NCI-H748 treated with DMSO at 0.1 percent for 48 hours (cell line): ENCODE measurements at places on chromosomes 6 and 20.

DNA sequence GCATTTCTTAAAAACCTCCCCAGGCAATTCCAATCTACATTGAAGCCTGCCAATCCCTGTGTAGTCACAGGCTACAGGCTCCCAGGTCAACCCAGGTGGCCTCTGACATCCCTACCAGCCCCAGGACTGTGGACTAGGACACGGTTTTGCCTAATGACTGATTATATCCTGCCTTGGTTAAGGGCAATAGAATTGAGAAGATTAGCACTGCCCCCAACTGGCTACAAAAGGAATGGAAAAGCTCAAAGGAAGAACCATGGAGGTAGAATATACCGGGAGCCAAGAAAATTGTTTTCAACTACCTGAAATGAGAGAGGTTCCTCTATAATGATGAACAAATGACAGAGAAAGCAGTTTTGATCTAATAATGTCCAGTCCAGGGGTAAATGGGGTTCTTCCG is 421.1 kb upstream of the AGPAT4 start:
- no peak for DNase-seq

DNA sequence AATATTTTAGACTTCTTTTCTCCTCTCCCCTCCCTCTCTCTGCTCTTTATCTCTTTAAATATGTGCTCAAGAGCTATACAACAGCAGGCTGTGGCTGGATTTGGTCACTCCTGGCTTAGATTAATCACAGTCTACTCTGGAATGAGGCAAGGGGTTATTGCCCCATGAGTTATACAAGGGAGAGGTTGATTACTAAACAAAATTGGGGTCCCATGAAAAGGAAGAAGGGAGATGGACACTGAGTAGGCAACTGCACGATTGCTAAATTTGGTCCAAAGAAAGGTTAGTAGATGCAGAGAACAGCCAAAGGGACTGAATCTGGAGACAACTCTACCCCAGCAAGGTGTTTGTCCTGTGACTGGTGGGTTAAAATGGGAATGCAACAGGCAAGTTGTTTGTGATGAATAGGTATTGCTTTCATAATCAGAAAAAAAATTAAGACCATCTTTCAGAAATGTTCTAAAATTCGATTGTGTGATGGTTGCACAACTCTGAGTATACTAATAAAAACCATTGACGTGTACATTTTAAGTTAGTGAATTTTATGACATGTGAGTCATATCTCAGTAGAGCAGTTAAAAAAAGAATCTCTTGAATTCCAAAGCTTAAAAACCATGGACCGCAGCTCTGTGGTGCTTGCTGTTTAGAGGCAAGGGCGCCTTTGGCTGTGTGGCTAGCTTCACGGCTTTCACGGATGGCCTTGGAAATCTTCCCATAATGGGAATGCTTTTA is 57.1 kb downstream of the KIZ start:
- DNase-seq = no peak

DNA sequence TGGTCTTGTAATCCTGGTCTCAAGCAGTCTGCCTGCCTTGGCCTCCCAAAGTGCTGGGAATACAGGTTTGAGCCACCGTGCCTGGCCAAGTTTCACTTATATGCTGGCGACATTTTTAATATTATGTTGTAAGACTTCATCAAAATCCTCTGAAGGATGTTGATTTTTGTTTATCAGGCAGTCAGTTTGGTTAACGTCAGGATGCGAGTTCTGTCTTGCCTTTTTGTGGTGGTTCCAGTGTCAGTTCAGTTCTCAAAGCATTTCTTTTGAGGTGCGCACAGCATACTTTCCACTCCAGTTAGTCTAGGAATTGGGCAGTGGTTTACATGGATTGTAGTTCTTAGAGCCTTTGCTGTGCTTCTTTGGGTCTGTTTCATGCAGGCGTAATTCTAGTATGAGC is 24.9 kb downstream of the SCAF8 start:
- no peak for DNase-seq

GRCh38 chr20:19510611-19511010 is 247.4 kb upstream of the RIN2 start:
- no peak for DNase-seq

DNA sequence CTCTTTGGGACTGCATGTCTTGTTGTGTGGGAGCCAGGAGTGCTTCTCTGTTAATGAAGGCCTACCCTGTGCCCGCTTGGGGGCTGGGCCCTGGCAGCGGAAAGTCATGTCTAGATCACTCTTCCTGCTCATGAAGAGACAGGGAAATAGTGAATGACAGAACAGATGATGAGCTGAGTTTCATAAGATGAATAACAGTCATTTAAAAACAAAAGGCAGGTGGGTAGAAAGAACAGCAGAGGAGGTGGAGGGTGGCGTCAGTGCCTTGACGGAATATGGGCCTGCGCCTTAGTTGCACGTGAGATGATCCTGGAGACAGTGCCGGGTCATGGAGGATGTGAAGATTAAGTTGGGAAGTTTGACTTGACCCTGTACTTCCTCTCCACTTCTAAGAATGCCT is 85.5 kb downstream of the ARID1B start:
- DNase-seq = no peak

DNA sequence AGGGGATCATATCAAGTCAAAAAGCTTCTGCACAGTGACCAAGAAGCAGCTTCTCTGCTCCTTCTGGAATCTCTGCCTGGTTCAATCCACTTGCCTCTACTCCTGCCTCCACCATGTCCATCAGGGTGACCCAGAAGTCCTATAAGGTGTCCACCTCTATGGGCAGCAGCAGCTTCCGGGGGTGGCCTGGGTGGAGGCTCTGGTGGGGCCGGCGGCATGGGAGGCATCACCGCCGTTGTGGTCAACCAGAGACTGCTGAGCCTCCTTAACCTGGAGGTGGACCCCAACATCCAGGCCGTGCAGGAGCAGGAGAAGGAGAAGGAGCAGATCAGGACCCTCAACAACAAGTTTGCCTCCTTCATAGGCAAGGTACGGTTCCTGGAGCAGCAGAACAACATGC is 159.3 kb downstream of the PRKN start:
- DNase-seq = no peak

- no peak for DNase-seq
Measured at GRCh38 chr6:79081663-79082062, 3.6 kb upstream of the PHIP start.

- peak; percentile 18 for DNase-seq
Measured at GRCh38 chr6:5084781-5085647, at the start of gene PPP1R3G. TSS of gene PPP1R3G (plus strand) at chr6:5085341. CDS start at chr6:5085486, 145 bp downstream.

- no peak for DNase-seq
Measured at GRCh38 chr20:62413025-62413570, 6.0 kb upstream of the CABLES2 start.

DNA sequence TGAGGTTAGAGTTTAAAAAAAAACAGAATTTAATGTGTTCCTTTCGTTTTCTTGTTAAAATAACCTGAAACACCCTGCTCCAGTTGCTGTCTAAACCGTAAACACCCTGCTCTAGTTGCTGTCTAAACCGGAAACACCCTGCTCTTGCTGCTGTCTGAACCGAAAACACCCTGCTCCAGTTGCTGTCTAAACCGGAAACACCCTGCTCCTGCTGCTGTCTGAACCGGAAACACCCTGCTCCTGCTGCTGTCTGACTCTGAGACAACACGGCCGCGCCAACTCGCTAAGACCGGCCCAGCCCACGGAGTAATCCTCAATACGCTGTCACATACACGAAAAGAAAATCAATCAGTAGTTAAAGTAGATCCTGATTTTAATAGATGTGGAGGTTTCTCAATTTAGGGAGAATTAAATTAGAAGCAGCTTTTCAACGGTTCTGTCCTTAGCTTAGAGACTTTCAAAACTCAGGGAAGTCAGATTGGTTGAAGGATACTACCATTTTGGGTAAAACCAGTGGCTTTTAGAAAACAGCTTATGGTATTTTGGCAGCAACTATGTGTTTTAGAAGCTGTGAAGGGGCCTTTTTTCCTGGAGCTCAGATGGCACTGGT is 98.3 kb downstream of the RAMACL start:
- no peak for DNase-seq

- no peak for DNase-seq
Measured at GRCh38 chr20:44041001-44041400, 126.3 kb downstream of the TOX2 start.

GRCh38 chr6:87518453-87518852 is 45.7 kb downstream of the SLC35A1 start:
- DNase-seq = no peak

- no peak for DNase-seq
Measured at GRCh38 chr6:6277413-6277812, 43.0 kb downstream of the F13A1 start.

- no peak for DNase-seq
Measured at GRCh38 chr6:69162811-69163210, 527.7 kb downstream of the ADGRB3 start.

- no peak for DNase-seq
Measured at GRCh38 chr20:59647271-59647670, 42.9 kb downstream of the PHACTR3 start.

DNA sequence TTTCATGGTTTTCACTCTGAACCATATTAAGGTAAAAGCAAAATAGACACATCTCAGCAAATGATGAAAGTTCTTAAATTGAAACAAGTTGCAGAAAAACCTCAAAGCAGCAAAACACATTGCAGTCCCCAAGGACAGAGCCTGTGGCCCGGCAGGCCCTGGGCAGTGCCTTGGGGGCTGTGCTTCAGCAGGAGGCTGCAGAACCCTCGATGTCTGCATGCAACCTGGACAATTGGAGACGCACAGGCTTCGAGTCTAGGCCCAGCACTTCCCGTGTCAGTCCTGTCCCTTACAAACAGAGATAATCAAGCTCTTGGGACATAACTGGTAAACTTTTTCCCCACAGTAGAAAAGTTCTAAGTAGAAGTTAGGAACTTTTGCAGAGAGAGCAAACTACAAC is 9.2 kb downstream of the PYGB start:
- no peak for DNase-seq
